Placental epithelial cell (primary cell): ENCODE measurements at places on chromosomes 2 and 18. TPM values are rescaled to one million over a fixed set of nuclear protein-coding genes. Genes with fewer than 3 reads are reported as not detected.

Gene SEPTIN10
- total RNA-seq = 90.2 and 113 TPM in 2 replicates

Gene GAD1
- 1.3 and 4.3 TPM in 2 replicates for total RNA-seq

Gene SNED1
- 0.11 and 0.39 TPM in 2 replicates for total RNA-seq

Gene DIPK1C
- total RNA-seq = not detected in 2 replicates

Gene RIT2
- not detected in 2 replicates for total RNA-seq

Gene SP140
- not detected in 2 replicates for total RNA-seq

Gene MARCO
- 0.22 TPM in 1 of 2 replicates, not detected in the other for total RNA-seq

Gene CABYR
- total RNA-seq = 3.5 and 7.4 TPM in 2 replicates

Gene WDFY1
- 58.9 and 66.3 TPM in 2 replicates for total RNA-seq

Gene CCDC74B
- 2.0 and 4.7 TPM in 2 replicates for total RNA-seq

Gene OSBPL6
- total RNA-seq = 1.2 and 1.6 TPM in 2 replicates

Gene GAREM1
- total RNA-seq = 8.9 and 11.0 TPM in 2 replicates

Gene REG3A
- total RNA-seq = not detected in 2 replicates

Gene XDH
- total RNA-seq = 0.11 TPM in 1 of 2 replicates, not detected in the other

Gene RAX
- total RNA-seq = not detected in 2 replicates

Gene GPR45
- total RNA-seq = 0.33 TPM in 1 of 2 replicates, not detected in the other

Gene LIMS3
- total RNA-seq = 1.7 and 3.5 TPM in 2 replicates

Gene C2orf72
- total RNA-seq = under 0.01 and 0.11 TPM in 2 replicates

Gene RPS27A
- total RNA-seq = 678 and 775 TPM in 2 replicates

Gene C1GALT1C1L
- total RNA-seq = 1.2 and 1.3 TPM in 2 replicates

Gene NYAP2
- total RNA-seq = not detected in 2 replicates

Gene LINC00305
- not detected in 2 replicates for total RNA-seq

Gene ERLEC1
- 60.0 and 86.4 TPM in 2 replicates for total RNA-seq

Gene NOSTRIN
- total RNA-seq = 5.4 and 5.5 TPM in 2 replicates

Gene PNPT1
- 6.3 and 10.8 TPM in 2 replicates for total RNA-seq

Gene SMYD5
- total RNA-seq = 17.7 and 18.3 TPM in 2 replicates

Gene ALK
- total RNA-seq = under 0.01 TPM in 2 replicates
